Stimulated activated CD4-positive, alpha-beta T cell treated with anti-CD3 and anti-CD28 coated beads, Interleukin-1b, Interleukin-23, amount 100 ng/mL, for 4 hours (primary cell): ENCODE measurements at places on chromosomes 12 and 14.

DNA sequence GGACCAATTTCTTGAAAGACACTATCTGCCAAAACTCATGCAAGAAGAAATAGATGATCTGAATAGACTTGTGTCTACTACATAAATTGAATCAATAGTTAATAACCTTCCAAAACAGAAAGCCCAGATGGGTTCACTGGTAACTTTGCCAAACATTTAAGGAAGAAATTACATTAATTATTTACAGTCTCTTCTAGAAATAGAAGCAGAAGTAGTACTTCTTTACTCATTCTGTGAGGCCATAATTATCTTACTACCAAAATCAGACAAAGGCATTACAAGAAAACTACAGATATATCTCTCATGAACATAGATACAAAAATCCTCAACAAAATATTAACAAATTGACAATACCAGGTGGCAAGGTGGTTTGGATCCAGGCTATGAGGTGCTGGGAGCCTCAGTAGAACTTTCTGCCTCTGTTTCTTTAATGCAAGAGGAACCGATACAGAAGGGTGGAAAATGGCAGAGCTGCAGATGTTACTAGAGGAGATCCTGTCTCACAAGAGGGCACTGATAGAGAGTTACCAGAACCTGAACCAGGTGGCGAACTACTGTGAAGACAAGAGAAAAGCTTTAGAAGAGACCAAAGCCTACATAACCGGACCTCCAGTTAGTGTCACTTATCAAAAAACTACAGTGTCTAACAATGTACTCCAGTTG lies 33.7 kb upstream of the KTN1 start:
- no peak for DNase-seq

- DNase-seq, result no peak
Observed at GRCh38 chr12:104582739-104583138, 126.0 kb downstream of the CHST11 start.

DNA sequence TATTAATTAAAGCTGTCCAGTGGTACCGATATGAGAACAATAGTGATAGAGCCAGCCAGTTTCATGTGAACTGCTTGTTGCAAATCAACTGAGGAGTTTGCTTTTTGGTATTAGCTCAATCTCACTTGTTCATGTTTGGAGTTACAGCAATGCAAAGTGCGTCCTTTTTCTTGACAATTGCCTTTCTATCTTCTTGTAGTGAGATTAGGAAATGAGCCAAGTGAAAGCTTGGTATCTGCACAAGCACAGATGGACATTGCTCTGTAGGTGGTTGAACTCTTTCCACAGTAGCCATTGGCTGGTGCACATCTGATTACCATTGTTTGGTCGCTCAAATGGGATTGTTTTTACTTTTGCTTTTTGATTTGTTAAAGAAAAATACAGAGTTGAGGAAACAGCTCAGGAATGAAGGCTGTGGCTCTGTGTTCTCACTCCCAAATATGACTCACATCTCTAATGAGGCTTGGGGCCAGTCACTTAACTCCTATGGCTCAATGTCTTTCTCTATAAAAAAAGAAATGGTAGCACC lies 241.4 kb downstream of the BMP4 start:
- DNase-seq, result no peak

- no peak for DNase-seq
Observed at GRCh38 chr12:2376908-2377657, 324.3 kb downstream of the CACNA1C start.

DNA sequence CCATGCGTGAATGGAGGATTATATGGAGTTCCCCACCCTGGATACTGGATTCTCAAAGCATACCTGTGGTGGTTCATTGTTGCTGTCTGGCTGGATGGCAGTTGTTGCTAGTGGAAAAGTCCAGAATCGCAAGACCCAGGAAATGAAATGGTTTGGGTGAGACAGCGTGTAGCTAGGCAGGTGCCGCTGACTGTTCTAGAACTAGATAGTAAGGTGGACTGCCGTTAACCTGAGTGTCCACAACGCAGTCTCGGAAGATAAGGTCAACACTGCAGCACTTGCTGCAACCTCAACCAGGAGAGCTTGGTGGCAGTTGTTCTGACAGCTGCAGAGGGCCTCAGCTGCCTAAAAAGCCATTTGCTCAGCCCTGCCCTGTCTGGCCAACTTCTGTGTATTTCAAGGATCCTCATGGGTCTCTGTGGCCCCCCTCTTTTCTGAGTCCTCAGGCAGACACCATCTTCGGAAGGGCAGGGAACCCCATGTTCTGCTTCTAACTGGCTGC lies 15.5 kb upstream of the IRF2BPL start:
- no peak for DNase-seq

DNA sequence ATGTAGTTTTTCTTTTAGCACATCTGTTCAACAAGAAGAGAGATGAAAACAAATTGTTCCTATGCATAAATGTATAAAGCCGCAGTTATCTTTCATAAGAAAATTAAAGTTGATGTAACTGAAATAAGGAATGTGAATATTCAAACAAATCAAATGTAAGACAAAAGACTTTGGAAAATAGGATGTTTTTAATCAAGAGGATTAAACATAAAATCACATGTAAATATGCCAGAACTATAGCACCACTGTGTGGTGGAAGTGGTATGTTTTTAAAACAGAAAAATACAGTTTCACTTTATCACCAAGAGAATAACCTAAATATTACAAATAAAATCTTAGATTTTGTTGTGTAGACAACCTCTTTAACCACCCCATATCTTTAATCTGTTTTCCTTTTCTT lies 40.4 kb downstream of the CAPS2 start:
- no peak for DNase-seq

- DNase-seq, result no peak
Observed at GRCh38 chr12:79547735-79548609, 142.8 kb downstream of the PAWR start.

DNA sequence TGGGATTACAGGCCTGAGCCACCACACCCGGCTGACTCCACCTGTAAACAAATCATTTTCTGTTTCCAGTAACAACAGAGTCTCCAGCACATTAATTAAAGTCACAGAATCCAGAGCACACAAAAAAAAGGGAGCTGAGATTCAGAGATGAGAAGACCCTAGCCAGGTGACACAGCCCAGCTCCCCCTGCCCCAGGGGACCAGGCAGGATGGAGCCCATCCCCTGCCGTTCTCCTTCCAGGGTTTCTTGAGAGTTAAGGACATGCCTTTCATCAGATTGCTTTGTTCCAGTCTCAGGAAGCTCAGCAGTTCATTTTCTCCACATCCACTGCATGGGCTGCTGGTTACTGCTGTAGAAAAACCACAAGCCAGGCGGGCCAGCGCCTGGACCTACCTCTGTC lies 81.2 kb downstream of the RIMBP2 start:
- DNase-seq, result no peak

DNA sequence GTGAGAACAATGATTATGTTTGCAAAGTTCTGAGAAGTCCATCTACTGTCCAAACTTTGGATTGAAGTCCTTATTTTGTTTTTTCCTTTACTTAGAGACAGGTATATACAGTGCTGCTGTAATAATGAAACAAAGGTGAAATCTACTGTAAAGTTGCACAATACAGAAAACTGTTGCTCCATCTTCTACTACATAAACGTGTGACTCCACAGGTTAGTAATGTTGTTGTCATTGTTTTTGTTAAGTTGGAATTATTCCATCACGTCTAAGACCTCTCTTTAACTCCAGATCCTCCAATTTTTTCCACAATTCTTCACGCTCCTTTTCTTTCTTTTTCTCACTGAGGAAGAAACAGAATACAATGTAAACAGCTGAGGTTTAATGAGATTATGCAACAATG lies 57.0 kb upstream of the GPHB5 start:
- DNase-seq, result no peak

GRCh38 chr14:26170885-26171284 lies 426.9 kb downstream of the NOVA1 start:
- DNase-seq, result no peak

- no peak for DNase-seq
Observed at GRCh38 chr12:92860521-92860920, 68.6 kb downstream of the EEA1 start.

DNA sequence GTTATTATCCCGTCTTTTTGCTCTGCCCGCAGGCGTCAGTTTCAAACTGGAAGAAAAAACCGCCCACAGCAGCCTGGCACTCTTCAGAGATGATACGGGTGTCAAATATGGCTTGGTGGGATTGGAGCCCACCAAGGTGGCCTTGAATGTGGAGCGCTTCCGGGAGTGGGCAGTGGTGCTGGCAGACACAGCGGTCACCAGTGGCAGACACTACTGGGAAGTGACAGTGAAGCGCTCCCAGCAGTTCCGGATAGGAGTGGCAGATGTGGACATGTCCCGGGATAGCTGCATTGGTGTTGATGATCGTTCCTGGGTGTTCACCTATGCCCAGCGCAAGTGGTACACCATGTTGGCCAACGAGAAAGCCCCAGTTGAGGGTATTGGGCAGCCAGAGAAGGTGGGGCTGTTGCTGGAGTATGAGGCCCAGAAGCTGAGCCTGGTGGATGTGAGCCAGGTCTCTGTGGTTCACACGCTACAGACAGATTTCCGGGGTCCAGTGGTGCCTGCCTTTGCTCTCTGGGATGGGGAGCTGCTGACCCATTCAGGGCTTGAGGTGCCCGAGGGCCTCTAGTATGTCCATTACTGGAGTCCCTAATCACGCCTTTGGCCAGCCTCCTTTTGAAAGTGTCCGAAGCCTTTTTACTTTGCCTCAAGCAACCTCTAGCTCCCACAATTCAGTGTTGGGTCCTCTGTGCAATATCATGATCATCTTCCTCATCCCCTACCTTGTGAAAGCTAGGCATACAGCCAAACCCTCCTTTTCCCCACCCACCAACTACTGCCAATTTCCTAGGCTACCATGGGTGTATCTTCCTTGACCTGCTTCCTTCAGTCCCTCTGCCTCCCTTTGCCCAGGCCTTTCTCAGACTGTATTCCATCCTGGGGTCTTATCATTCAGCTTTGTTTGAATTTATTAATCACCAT lies 891 bp downstream of the SPRYD4 start:
- DNase-seq, result no peak

DNA sequence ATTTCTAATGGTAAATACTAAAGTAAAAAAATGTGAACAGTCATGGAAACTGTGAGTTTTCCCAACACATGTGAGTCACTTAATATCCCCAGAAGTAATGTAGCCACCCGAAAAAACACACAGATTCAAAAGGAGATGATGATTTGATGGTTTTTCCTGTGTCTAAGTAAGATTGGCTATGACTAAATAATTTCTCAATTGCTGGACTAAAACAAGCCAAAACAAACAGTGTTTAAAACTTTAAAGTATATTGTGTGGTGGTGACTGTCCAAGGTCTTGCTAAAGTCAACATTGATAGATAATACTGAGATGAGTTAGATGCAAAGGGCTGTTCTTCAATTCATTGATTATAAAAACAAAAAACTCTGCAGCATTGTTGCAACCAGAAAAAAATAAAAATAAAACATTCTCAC lies 89.6 kb upstream of the SOX5 start:
- DNase-seq, result no peak

- no peak for DNase-seq
Observed at GRCh38 chr14:80056497-80056801, 154.9 kb downstream of the DIO2 start.

DNA sequence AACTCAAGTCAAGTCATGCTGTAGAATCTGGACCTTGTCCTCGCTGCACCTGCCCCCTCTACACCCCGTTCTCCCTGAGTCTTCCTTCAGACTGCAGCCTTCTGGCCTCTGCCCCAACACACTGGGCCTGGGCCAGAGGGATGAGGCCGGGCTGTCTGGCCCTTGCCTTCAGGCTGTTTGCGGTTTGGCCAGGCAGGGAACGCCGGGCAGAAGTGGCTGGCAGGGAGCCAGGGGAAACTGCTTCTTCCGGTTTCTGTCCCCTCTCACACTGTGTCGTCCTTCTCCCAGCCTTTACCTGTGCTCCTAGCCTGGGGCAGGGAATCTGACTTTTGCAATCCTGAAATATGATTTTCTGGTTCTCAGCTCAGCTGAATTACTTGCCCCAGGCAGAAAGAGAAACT lies 13.5 kb downstream of the DGLUCY start:
- DNase-seq, result no peak
